HFF-Myc (cell line): ENCODE measurements at places on chromosomes 4 and X.

DNA sequence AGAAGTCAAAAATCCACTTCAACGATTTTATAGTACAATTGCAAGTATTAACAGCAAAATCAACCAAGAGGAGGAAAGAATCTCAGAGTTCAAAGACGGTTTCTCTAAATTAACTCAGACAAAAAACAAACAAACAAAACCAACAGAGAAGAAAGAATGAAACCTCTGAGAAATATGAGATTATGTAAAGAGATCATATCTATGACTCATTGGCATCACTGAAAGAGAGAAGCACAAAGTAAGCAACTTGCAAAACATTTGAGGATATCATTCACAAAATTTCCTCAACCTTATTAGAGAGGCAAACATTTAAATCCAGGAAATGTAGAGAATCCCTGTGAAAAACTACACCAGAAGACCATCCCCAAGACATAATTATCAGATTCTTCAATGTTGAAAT lies 370.4 kb downstream of the INPP4B start:
- DNase-seq = no peak

- no peak for DNase-seq
Observed at GRCh38 chrX:4825550-4825949, 1112.1 kb upstream of the PRKX start.

DNA sequence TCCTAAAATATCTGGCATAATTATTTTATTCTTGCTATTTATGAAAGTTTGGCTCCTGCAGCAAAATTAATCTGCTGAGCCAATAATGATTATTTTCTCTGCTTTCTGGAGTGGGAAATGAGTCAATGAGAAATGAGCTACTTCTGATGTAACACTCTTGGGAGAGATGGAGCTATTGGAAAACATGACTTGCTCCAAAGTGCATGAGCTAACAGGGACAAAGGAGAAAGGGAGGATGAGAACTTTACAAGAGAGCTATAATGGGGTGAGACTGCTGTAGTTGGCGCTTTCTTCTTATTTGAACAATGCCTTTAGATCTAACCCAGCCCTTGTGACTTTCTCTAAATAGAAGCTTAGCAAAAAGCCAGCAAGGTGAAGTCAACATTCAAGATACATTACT lies 615.1 kb downstream of the ANKRD50 start:
- DNase-seq = no peak

- no peak for DNase-seq
Observed at GRCh38 chr4:133152831-133153481, 3.9 kb downstream of the PCDH10 start.

GRCh38 chr4:48095441-48095840 lies 38.6 kb downstream of the TXK start:
- no peak for DNase-seq

GRCh38 chr4:169791527-169792156 lies 33.9 kb upstream of the HPF1 start:
- peak; percentile 40 for DNase-seq

DNA sequence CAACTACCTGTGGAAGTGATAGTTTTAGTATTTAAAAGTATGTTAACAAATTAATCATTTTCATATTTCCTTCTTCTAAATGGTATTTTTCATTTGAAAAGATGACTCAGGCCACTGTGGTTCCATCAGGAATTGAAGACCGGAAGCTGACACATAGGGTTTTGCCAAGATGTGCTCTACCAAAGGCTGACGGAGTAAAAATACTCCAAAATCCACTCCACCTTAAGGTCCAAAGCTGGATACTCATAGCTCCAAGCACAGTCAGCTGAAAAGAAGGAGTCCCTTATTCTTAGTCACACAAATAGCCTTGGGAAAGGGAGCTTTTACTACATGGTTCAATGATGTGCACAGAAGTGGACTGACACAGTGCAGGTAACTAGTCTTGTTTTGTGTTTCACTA lies 472.0 kb downstream of the ARAP2 start:
- DNase-seq = no peak

DNA sequence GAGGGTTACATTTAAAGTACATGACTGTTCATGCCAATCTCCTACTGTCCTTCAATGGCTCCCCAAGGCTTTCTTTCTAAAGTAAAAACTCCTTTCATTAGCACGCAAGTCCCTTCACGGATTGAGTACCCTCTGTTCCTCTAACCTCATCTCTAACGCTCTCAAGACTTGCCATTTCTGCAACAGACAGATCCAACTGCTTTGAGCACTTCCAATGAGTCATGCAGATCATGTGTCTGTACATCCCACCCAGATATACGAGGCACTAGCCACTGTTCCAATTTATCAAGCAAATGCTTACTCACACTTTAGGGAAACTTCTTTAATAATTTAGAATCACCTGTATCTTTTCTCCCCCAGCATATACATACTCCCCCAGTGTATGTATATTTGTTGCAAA lies 332.5 kb upstream of the ZFP42 start:
- no peak for DNase-seq

GRCh38 chrX:123906557-123907316 lies 46.9 kb downstream of the XIAP start:
- no peak for DNase-seq

GRCh38 chrX:431056-431455 lies 44.3 kb upstream of the PPP2R3B start:
- no peak for DNase-seq

DNA sequence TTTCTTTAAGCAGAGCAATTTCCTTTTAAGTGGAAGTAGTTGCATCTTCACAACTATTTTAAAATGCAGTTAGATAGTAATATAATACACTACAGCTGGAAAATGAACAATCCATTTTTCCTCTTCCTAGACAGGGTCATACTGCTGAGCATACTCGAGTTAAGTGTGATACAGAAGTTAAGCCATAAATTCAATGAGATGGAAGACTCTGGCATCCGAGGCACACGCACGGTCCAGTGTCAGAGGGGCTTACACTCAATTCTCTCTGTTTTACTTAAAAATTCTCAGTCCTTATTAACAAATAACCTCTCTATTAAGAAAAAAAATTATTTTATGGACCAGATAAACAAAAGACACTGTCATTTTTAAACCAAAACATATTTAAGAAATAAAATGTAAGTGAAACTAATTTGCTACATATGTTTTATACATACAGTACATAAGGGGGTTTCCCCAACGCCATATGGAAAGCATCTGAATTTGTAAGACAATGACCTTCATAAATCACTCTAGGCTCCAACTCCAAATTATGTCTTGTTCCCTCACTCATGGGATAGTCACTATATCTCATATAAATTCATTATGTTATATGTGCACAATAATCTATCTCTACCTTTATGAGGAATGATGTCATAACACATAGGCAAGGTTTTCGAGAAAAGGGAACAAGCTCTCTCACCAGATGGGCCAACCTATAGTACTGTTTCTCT lies 315.3 kb downstream of the PAPSS1 start:
- no peak for DNase-seq

DNA sequence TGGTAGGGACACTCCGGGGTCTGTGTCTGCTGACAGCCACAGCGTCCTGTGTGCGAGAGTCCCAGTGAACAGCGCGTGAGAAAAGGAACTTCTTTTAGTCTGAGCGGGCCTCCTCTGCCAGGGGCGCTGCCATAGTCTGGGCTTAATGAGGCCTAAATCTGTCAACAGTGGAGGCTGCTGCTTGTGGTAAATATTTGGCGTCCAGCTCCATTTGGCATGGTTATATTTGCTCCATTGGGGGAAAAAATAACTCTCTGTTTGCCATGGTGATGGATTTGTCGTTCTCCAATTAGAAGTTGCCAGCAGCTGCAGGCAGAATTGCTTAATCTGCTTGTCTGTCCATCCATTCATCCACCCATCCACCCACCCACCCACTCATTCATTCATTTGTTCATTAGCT lies 71.4 kb upstream of the PSAPL1 start:
- no peak for DNase-seq

GRCh38 chr4:52266537-52267137 lies 215.5 kb downstream of the SPATA18 start:
- no peak for DNase-seq

- no peak for DNase-seq
Observed at GRCh38 chr4:183561905-183562304, 57.0 kb downstream of the ING2 start.

DNA sequence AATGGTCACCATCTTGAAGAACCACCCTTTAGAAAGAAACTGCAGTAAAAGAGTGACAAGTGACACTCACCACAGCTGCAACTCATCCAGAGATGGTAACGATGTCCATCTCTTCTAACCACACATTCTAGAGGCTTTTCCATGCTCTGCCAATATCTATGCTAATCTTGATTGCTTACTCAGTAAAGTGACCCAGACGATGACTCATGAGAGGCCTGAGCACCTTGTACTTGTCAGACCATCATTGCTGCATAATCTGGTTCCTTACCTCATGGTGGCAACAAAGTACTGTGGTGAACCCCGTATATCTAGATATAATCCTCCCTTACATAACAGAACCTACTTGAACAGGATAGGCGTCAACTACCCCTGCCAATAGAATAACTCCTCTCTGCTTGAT lies 75.6 kb downstream of the CCNG2 start:
- no peak for DNase-seq

DNA sequence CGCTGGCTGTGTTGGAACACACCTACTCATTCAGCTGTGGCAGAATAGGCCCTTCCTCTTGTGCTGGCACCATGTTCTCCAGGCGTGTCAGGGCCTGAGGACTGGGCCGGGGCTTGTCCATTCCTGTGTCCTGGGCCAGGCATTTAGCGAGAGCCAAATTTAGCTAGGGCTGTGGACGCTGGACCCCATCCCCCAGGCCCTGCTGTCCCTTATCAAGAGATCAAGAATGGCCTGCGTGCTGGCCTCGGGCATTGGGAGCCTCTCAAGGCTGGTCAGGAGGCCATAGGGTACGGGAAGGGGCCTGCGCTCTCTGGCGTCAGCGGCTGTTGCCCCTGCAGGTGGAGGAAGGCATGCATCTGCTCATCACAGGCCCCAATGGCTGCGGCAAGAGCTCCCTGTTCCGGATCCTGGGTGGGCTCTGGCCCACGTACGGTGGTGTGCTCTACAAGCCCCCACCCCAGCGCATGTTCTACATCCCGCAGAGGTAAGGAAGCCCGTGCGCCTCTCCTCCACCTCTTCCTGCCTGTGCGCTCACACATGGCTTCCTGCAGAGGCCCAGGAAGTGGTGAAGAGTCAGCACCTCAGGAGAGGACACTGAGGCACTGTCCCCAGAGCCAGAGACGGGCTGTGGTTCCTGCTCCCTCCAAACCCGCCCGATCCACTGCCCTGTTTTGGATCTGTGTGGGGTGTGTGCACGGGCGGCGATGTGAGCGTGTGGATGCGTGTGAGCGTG lies 15.3 kb downstream of the ABCD1 start:
- no peak for DNase-seq

- no peak for DNase-seq
Observed at GRCh38 chr4:84499624-84499982, 511 bp upstream of the NKX6-1 start.

GRCh38 chrX:22249371-22249770 lies 23.3 kb upstream of the CBLL2 start:
- no peak for DNase-seq

- DNase-seq = no peak
Observed at GRCh38 chr4:174245714-174246113, 37.8 kb downstream of the FBXO8 start.

GRCh38 chrX:1486177-1486576 lies 33.5 kb upstream of the ASMTL start:
- DNase-seq = no peak

- DNase-seq = no peak
Observed at GRCh38 chr4:2450394-2451035, 18.4 kb upstream of the RNF4 start.

GRCh38 chr4:26323821-26324220 lies 3.0 kb downstream of the RBPJ start:
- DNase-seq = no peak

- no peak for DNase-seq
Observed at GRCh38 chrX:7146703-7147412, 654 bp upstream of the STS start.

GRCh38 chr4:26412381-26413372 lies 77.6 kb downstream of the CCKAR start:
- DNase-seq = no peak

DNA sequence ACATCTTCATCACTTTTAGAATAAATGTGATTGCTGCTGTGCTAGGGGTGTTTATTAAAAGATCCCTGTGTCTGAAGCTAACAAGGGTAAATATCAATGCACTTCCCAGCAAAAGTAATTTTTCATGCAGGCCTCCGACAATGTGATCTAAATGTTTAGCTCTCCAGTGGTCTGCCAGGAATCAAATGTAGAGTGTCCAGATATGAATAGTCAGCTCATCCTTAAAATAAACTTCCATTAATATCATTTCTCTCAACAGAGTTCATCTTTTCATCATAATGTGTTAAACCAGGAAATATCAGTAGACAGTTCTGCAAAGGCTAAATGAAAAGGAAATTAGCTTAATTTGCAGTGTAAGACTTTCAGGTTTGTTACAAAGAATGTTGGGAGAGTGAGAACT lies 102.2 kb upstream of the EGFL6 start:
- DNase-seq = no peak
